ENCODE measurements at places on chromosomes 4 and X.

- H3K27me3 ChIP-seq = no peaks in the 10 kb centered on the region
- no peak overlapping the region for H3K4me3 ChIP-seq
- no peak overlapping the region for H3K27ac ChIP-seq
- DNase-seq = no peak
- no peaks in the 10 kb centered on the region for H3K4me1 ChIP-seq
Measured at GRCh38 chr4:48255072-48255958, 14.3 kb downstream of the TEC start.

DNA sequence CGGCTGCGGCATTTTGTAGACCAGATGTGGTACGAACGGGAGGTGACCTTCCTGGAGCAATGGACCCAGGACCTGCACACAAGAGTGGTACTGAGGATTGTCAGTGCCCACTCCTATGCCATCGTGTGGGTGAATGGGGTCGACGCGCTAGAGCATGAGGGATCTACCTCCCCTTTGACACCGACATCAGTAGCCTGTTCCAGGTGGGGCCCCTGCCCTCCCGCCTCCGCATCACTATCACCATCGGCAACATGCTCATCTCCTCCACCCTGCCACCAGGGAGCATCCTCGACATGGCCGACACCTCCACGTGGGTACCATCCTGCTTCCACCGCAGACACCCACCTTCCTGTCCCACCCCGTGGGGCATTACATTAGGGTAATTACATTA lies 46.2 kb downstream of the SMARCA5 start:
- DNase-seq = peak; percentile 23
- H3K4me3 ChIP-seq = peak overlapping the region; percentile 81
- peaks cover 23% of the 10 kb centered on the region for H3K4me1 ChIP-seq
- peak overlapping the region; percentile 94 for H3K27ac ChIP-seq
- H3K27me3 ChIP-seq = no peaks in the 10 kb centered on the region
- H3K36me3 ChIP-seq = peaks cover 1% of the 10 kb centered on the region

- H3K4me3 ChIP-seq = no peak overlapping the region
- H3K4me1 ChIP-seq = peaks cover 22% of the 10 kb centered on the region
- H3K27ac ChIP-seq = no peak overlapping the region
- no peak for DNase-seq
- no peaks in the 10 kb centered on the region for H3K36me3 ChIP-seq
Measured at GRCh38 chr4:38723726-38724474, 58.9 kb downstream of the TLR10 start.

DNA sequence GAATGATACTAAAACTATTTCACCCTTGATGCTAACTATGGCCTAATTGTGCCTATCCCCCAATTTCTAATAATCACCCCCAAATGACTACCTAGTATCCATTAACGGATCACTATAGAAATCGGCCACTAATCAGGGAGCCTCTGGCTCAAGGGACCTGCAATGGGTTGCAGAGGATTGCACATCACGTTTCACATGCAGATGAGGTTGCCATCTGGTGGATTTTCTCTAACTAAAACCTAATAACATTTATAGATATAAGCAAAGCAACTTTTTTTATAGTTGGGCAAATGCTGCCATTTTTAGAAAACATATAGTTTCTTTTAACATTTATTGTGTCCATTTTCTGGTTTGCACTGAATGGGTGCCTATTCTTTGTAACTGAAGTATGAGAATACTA lies 28.3 kb upstream of the ALG13 start:
- H3K4me3 ChIP-seq = no peak overlapping the region
- no peaks in the 10 kb centered on the region for H3K4me1 ChIP-seq
- H3K36me3 ChIP-seq = no peaks in the 10 kb centered on the region
- no peak overlapping the region for H3K27ac ChIP-seq

- no peak overlapping the region for H3K4me3 ChIP-seq
- H3K4me1 ChIP-seq = peaks cover 89% of the 10 kb centered on the region
- peaks cover 62% of the 10 kb centered on the region for H3K36me3 ChIP-seq
- DNase-seq = no peak
- peak overlapping the region; percentile 68 for H3K27ac ChIP-seq
- no peaks in the 10 kb centered on the region for H3K27me3 ChIP-seq
Measured at GRCh38 chrX:65702956-65703355, 35.5 kb downstream of the MSN start.

- no peak overlapping the region for H3K4me3 ChIP-seq
- no peaks in the 10 kb centered on the region for H3K36me3 ChIP-seq
- peaks cover 6% of the 10 kb centered on the region for H3K4me1 ChIP-seq
Measured at GRCh38 chr4:83356899-83357661, 22.4 kb upstream of the HPSE start.

DNA sequence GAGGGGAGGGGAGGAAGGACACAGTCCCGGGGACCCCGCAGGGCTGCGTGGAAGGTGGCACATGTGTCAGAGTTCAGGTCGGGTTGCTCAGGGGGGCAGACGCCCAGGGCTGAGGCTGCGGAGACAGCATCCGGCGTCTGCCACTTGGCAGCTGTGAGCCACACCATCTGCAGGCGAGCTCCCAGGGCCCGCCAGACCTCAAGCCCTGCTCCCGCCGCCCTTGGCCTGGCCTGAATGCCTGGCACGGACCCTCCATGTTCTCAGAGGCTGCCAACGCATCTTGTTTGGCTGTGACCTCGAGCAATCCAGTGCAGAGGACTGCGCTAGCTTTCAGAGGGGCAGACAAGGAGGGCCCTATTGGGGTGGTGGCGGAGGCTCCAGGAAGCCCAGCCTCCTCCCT lies 5.1 kb downstream of the BGN start:
- no peak overlapping the region for H3K4me3 ChIP-seq
- H3K4me1 ChIP-seq = no peaks in the 10 kb centered on the region
- H3K36me3 ChIP-seq = no peaks in the 10 kb centered on the region
- peaks cover 12% of the 10 kb centered on the region for H3K27me3 ChIP-seq
- no peak for DNase-seq

- H3K4me1 ChIP-seq = no peaks in the 10 kb centered on the region
- DNase-seq = no peak
- H3K27me3 ChIP-seq = no peaks in the 10 kb centered on the region
- no peak overlapping the region for H3K27ac ChIP-seq
Measured at GRCh38 chr4:23547096-23547495, 342.8 kb downstream of the PPARGC1A start.

DNA sequence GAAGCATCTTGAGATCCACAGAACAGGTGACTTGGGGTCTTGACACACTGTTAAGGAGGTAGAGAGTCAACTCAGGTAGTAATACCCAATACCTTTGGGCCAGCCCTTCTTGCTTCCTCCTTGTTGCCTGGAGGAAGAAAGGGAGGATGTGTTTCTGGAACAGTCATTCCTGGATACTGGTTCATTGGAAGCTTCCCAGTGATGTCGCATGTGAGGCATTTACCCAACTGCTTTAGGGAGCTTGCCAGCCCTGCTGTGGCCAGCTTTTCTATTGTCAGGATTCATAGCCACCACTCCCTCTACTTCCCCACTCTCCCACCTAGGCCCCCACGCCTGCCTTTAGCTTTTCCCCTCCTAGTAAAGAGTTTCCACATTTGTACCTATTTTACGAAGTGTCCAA lies 310.3 kb upstream of the PRPS2 start:
- no peak overlapping the region for H3K4me3 ChIP-seq
- DNase-seq = no peak
- no peaks in the 10 kb centered on the region for H3K36me3 ChIP-seq

- H3K4me3 ChIP-seq = no peak overlapping the region
- no peak for DNase-seq
- no peak overlapping the region for H3K27ac ChIP-seq
- H3K36me3 ChIP-seq = no peaks in the 10 kb centered on the region
Measured at GRCh38 chrX:23656684-23657083, 10.6 kb upstream of the PRDX4 start.

DNA sequence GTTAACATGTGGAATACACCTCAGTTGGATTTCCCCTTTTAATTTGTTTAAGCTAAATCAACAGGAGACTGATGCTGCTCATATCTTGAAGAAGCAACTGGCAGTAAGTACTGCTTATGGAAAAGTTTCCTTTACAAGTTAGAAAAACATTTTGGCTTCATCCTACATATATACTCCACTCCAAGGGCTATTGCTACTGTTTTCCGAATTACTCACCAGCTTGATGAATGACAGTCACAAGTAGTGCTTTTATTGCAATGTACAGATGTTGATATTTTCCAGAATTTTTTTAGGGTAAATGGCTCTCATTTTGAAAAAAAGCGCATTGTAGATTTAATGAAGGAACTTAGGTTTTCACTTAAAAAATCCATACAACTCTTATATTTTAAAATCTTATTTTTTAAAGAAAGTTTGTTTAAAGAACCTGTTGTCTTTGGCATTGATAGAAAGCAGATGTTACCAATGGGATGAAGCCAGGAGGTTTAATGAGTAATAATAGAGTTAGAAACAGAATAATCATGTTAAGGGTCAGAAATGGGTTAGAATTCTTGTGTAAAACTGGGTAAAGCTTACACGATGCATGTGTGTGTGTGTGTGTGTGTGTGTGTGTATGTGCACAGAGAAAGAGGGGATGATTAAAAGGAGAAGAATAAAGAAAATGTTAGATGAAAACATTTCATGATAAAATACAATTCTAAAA lies 272.9 kb downstream of the CFAP299 start:
- no peak overlapping the region for H3K27ac ChIP-seq
- H3K27me3 ChIP-seq = no peaks in the 10 kb centered on the region
- no peaks in the 10 kb centered on the region for H3K4me1 ChIP-seq
- H3K36me3 ChIP-seq = no peaks in the 10 kb centered on the region
- no peak overlapping the region for H3K4me3 ChIP-seq

- H3K27ac ChIP-seq = peak overlapping the region; percentile 87
- H3K27me3 ChIP-seq = peaks cover 9% of the 10 kb centered on the region
- H3K4me3 ChIP-seq = no peak overlapping the region
Measured at GRCh38 chrX:39891781-39892180, 206.0 kb downstream of the BCOR start.

- no peaks in the 10 kb centered on the region for H3K36me3 ChIP-seq
- H3K4me1 ChIP-seq = peaks cover 4% of the 10 kb centered on the region
- no peak overlapping the region for H3K4me3 ChIP-seq
- no peak for DNase-seq
Measured at GRCh38 chrX:31117266-31117665, 45.4 kb upstream of the FTHL17 start.

DNA sequence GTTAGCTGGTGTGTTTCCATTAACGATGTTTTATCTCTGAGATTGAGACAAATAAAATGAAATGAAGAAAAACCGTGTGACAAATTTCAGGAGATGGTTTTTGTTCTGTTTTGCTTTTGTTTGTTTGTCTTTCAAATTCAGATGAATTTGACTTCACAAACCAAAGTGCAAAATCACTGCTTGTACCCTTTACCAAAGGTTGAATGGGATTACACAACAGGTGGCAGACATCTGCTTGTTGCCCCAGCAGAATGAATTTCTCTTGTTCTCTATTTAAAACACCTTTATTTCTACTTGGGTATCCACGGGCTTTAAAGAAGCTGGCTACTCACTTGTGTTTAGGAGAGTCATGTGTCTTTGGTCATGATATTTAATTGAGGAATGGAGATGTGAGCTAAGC lies 239.7 kb upstream of the CLNK start:
- no peak for DNase-seq
- no peak overlapping the region for H3K4me3 ChIP-seq
- H3K4me1 ChIP-seq = no peaks in the 10 kb centered on the region
- no peaks in the 10 kb centered on the region for H3K27me3 ChIP-seq
- H3K36me3 ChIP-seq = no peaks in the 10 kb centered on the region
- no peak overlapping the region for H3K27ac ChIP-seq

- no peak for DNase-seq
- no peaks in the 10 kb centered on the region for H3K36me3 ChIP-seq
- H3K27me3 ChIP-seq = no peaks in the 10 kb centered on the region
- no peaks in the 10 kb centered on the region for H3K4me1 ChIP-seq
- no peak overlapping the region for H3K27ac ChIP-seq
Measured at GRCh38 chrX:120739300-120739699, 109.4 kb upstream of the C1GALT1C1 start.

- H3K4me3 ChIP-seq = no peak overlapping the region
- no peak for DNase-seq
Measured at GRCh38 chrX:47484885-47485284, 1.9 kb upstream of the ZNF41 start.

DNA sequence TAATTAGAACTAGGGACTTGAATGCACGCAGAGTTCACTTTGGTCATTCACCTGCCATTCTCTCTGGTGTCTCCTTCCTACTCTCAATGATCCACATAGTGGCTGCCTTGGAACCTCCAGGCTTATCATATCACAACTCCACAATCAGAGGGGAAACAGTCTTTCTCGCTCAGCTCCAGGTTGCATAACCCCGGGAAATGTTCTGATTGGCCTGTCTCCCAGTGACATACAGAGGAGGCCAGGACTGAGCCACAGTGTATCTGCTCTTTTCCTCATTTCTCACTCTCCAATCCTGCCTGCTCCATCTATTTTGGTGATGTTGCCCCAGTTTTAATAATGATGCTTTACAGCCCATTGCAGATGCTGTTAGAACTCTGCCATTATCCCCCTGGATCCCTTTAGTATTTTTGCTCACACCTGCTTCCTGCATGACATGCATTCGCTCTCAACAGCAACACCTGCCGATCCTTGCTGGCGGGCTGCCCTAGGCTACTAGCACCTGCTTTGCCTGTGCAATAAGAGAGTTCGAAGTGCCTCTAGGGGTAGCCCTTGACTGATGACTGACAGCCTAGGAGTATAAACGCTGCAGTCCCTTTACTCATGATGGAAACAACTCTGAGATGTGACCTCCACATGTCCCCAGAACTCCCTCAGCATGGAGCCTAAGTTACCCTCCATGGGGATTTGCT lies 211.3 kb upstream of the RPS6KA3 start:
- peaks cover 5% of the 10 kb centered on the region for H3K27me3 ChIP-seq
- DNase-seq = no peak
- H3K27ac ChIP-seq = no peak overlapping the region
- H3K4me1 ChIP-seq = no peaks in the 10 kb centered on the region
- no peaks in the 10 kb centered on the region for H3K36me3 ChIP-seq
- H3K4me3 ChIP-seq = no peak overlapping the region

DNA sequence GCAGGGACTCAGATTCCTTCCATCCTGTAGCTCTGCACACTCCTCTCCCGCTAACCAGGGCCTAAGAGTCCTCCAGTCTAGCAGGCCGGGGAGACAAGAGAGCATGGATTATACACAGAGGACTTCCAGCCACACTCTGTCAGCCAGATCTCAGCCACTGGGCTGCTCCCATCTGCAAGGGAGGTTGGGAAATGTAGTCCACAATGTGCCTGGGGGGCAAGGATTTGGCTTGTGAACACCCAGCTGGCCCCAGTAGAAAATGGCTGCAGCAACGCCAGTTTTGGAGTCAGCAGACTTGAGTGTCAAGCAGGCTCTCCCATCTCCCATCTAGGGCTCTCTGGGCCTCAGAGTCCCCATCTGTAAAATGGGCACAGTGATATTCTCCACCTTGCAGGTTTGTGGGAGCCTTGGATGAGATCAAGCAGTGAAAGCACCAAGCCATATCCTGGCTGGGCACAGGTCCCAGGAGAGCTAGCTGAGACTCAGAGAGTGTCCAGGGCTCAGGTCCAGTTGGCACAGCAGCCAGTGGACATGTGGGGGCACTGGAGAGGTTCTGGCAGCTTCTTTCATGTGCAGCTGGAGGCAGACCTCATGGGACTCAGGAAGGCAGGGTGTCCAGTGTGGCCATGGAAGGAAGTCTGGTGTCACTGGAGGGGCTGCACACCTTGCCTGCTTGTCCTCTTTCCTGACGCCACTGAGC lies 14.6 kb downstream of the PSAPL1 start:
- H3K4me3 ChIP-seq = no peak overlapping the region
- peaks cover 3% of the 10 kb centered on the region for H3K27me3 ChIP-seq
- no peak overlapping the region for H3K27ac ChIP-seq
- H3K4me1 ChIP-seq = no peaks in the 10 kb centered on the region
- H3K36me3 ChIP-seq = no peaks in the 10 kb centered on the region

- H3K27me3 ChIP-seq = no peaks in the 10 kb centered on the region
- no peaks in the 10 kb centered on the region for H3K4me1 ChIP-seq
- no peak overlapping the region for H3K4me3 ChIP-seq
- H3K27ac ChIP-seq = no peak overlapping the region
Measured at GRCh38 chrX:14427614-14428013, 101.7 kb upstream of the GLRA2 start.

- DNase-seq = no peak
- H3K27ac ChIP-seq = no peak overlapping the region
- no peaks in the 10 kb centered on the region for H3K4me1 ChIP-seq
- no peaks in the 10 kb centered on the region for H3K36me3 ChIP-seq
- no peak overlapping the region for H3K4me3 ChIP-seq
Measured at GRCh38 chr4:1417522-1418390, 11.5 kb upstream of the NKX1-1 start.

Data from activated naive CD4-positive, alpha-beta T cell treated with anti-CD3 and anti-CD28 coated beads, Interleukin-2, amount 10 ng/mL, durations not matched to agents 7 days and 5 days (primary cell).